ENCODE measurements at places on chromosomes 11 and 22. TPM values are rescaled to one million over a fixed set of nuclear protein-coding genes. Genes with fewer than 3 reads are reported as not detected.

GGTLC2 gene
- not detected for total RNA-seq

MICALL1 gene
- 16.5 TPM for total RNA-seq

KCNQ1 gene
- total RNA-seq = 43.0 TPM

OR56B4 gene
- total RNA-seq = not detected

VPS51 gene
- 87.1 TPM for total RNA-seq

PARVG gene
- 2.1 TPM for total RNA-seq

SEZ6L gene
- total RNA-seq = 0.65 TPM

SCUBE1 gene
- 1.1 TPM for total RNA-seq

CDK2AP2 gene
- 72.9 TPM for total RNA-seq

OR5D16 gene
- not detected for total RNA-seq

DSCAML1 gene
- 1.2 TPM for total RNA-seq

TMEM45B gene
- total RNA-seq = 0.11 TPM

OR10A2 gene
- not detected for total RNA-seq

OOSP2 gene
- not detected for total RNA-seq

LRRC74B gene
- total RNA-seq = not detected

SPON1 gene
- 6.2 TPM for total RNA-seq

FAT3 gene
- 9.2 TPM for total RNA-seq

OR51B4 gene
- not detected for total RNA-seq

MAPK11 gene
- total RNA-seq = 11.7 TPM

PNPLA5 gene
- total RNA-seq = not detected

OR6T1 gene
- not detected for total RNA-seq

Measured in cardiac septum (tissue), 1 donor.